D341Med (cell line): ENCODE measurements at places on chromosomes 12 and 14.
A peak's percentile ranks its signal among the peaks of the same experiment; 100 is the strongest.

DNA sequence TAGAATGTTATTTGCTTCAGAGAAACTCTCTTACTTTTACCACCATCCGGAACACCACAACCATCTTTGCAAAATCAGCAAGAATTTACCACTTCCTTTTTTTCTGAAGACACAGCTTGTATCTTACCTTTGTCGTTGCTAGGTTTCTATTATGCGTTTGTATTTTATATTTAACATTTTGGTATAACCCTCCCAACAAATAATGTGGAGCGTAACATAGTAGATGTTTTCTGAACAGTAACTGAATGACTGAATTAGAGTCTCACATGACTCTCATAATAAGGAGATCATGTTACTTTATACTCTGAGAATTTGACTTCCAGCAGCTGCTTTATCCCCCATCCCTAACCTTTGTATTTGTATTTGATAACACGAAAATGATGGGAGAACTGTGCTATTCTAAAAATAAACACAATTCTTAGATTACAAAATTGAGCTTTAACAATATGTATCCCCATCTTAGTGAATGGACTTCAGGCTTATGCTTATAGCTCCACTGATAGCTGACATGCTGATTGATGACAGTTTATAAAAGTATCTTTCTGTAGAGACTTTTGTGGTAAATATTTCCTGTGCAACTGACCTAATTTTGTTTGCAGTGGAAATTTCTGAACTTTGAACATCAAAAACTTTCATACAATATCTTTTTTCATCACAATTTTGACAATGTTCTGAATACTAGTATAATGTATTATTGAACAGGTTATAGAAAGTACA is 7.9 kb upstream of the KLRB1 start:
- DNase-seq = no peak

DNA sequence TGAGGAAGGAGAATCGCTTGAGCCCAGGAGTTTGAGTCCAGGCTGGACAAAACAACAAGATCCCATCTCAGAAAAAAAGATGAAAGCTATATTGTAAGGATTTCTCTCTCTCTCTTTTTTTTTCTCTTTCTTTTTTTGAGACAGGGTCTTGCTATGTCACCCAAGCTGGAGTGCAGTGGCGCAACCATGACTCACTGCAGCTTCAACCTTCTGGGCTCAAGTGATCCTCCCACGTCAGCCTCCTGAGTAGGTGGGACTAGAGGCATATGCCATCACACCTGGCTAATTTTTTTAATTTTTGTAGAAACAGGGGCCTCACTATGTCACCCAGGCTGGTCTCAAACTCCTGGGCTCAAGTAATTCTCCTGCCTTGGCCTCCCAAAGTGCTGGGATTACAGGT is 5.8 kb upstream of the MRPL42 start:
- DNase-seq = no peak

- peak; percentile 79 for DNase-seq
Observed at GRCh38 chr14:23101213-23101970, 3.4 kb downstream of the CIROP start.

- DNase-seq = no peak
Observed at GRCh38 chr14:89617481-89618329, 200.7 kb upstream of the FOXN3 start.

GRCh38 chr12:70449074-70449752 is 83.1 kb downstream of the KCNMB4 start:
- DNase-seq = no peak

- no peak for DNase-seq
Observed at GRCh38 chr12:124562796-124563181, 4.6 kb downstream of the NCOR2 start.

- DNase-seq = no peak
Observed at GRCh38 chr12:18008642-18009041, 81.4 kb downstream of the RERGL start.

DNA sequence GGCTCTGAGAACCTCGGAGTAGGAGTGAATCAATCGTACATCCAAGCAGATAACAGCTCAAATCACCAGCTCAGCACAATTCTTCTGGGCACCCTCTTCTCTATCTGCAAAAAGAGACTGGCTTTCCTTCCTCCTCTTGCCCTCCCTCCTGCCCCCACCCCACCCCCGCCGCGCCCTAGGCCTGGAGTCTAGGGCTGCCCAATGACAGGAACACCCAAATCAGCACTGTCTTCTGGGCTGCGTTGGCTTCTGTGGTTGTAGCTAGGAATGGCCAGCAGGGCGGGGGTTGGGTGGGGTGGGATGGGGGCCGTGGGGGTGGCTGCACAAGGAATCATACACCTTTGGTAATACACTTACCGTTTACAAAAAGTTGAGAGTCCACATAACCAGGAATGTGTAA is 28.0 kb upstream of the TMCC3 start:
- no peak for DNase-seq
